ENCODE measurements at places on chromosomes 4 and X.

DNA sequence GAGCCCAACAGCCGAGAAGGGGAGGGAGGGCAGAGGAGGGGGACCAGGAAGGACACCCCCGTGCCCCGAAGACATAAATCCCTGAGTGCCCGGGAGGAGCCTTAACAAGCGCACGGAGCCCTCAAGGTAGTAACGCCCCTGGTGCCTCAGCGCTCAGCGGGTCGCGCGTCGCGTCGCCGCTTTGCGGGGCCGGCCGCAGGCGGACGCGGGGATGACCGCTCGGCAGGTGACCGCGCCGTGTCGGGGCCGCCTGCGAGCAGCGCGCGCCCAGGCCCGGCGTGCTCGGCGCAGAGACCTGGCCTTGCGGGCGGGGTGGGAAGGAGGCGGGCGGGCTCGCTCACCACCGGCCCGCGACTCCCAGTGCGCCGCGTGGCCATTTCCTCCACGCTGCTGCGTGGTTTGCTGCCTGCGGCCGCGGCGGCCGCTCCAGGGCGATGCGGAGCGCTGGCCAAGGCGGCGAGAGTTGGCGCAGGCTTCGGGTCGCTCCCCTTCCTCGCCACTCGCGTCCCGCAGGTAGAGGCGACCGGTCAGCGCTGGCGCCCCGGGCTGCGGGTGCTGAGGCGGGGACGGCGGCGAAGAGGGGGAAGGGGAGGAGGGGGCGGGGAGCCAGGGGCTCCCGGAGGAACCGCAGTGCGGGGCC lies 632 bp downstream of the CCSER1 start:
- DNase-seq, result no peak

DNA sequence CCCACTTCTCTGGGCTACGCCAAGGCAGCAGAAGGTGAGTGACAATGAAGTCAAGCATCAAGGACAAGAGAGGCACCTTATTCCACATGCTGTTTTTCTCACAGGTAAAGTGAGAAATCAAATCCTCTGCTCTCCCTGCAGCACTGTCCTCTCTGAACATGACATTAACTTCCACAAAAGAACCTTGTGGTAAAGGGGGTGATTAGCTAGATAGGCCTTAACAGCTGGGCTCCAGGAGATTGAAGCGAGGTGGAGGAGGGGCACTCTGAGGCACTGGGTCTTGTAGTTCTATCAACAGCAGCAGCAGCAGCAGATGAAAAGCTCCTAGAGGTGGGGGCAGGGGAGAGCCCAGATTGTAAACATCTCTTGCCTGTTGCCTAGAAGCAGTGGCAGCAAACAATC lies 96.8 kb upstream of the CXXC4 start:
- no peak for DNase-seq

DNA sequence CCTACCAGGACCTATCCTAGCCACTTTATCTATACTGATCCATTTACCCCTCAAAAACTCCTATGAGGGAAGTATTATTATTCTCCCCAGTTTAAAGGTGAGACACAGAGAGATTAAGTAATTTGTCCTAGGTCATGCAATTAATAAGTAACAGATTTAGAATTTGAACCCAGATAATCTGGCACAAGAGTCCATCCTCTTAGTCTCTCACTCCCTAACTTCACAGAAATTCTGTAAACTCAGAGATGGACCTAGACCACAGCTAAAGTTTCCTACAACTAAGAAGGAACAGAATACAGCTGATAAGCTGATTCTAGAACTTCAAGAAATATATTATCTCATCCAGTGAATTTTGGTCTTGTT lies 58.7 kb downstream of the TEC start:
- no peak for DNase-seq

- DNase-seq, result no peak
Observed at GRCh38 chr4:16140231-16140878, 56.5 kb upstream of the PROM1 start.

- peak; percentile 30 for DNase-seq
Observed at GRCh38 chr4:83504996-83505395, 20.1 kb upstream of the ABRAXAS1 start.

DNA sequence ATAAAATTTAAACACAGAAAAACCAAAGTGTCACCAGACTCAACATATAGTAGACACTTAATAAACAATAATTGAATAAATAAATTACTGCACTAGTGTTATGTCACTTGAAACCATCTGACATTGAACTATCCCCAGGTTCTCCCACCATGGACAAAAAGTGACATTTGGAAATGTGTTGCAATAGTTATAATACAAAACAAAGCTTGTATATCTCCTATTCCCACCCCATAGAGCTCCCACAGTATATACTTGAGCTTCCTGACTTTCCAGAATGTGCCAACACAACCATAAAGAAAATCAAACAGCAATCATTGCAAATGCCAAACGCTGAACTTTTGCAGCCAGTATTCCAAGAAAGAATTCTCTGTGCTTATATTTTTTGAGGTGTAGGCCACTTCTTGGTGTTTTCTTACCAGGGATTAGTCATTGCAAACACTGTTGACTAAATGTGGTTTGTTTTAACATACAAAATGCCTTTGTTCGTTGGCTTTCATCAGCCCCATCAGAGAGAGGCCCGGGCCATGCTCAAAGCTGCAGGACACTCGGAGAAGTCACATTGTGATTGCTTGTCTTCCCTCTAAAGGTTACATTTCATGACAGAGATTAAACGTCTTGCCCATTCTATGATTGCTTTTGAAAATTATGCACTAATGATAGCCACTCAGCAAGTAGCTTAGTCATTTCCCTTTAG lies 33.8 kb downstream of the PPARGC1A start:
- DNase-seq, result no peak

- no peak for DNase-seq
Observed at GRCh38 chr4:84738622-84739021, 155.7 kb downstream of the CDS1 start.

DNA sequence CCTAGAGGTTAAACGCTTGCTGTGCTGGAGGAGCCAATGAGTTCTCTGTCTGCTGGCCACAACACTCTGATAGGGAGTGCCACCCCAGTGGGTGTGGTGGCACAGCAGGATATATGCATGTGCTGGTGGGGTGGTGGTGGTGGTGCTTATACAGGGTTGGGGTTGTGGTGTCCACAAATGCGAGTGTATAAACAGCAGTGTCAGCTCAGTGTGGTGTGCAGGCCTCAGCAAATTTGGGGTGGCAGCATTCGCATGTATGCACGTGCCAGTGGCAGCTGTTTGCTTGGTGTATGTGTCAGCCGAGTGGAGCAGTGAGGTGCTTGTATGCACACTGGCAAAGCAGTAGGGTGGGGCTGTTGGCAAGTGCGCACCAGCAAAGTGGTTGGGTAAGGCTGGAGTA lies 157.4 kb downstream of the FAM47A start:
- no peak for DNase-seq

- DNase-seq, result no peak
Observed at GRCh38 chr4:176970853-176971252, 178.1 kb upstream of the VEGFC start.

DNA sequence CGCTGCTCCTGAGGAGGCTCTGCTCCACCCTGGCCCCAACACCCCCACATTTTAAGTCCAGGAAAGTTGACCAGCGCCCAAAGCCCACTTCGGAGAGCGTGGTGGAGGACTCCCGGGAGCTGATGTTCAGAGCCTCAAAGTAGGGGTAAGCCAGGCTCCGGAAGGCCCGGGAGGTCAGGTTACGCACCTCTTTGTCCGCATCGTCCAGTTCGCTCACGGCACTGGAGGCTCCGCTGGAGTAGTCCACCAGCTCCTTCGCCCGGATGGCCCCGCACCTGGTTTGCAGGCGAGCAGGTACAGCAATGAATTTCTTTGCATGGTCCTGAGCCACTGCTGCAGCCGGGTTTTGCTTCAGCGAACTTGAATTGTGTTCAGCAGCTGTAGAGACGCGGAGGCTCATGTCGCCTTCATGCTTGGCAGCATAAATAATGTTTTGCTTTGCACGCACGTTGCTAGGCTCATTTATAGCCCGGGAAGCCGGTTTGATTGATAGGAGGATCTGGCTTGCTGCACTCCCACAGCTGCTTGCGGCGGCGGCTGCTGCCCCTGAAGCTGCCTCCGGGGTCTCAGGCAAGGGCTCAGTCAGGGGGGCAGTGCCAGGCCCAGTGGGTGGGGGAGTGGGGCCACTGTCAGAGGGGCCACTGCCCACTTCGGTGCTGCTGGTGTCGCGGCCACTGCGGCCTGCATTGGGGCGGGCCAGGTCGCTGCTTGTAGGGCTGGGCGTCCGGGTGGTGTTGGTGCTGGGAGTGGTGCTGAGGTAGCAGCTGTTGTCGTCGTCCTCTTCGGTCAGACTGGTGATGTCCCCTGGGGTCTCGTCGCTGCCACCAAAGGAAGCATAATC lies 4.8 kb downstream of the C4orf54 start:
- DNase-seq, result no peak

- DNase-seq, result no peak
Observed at GRCh38 chr4:125956276-125956675, 641.5 kb downstream of the FAT4 start.

GRCh38 chr4:180962268-180962667 lies 1280.9 kb upstream of the TENM3 start:
- no peak for DNase-seq

DNA sequence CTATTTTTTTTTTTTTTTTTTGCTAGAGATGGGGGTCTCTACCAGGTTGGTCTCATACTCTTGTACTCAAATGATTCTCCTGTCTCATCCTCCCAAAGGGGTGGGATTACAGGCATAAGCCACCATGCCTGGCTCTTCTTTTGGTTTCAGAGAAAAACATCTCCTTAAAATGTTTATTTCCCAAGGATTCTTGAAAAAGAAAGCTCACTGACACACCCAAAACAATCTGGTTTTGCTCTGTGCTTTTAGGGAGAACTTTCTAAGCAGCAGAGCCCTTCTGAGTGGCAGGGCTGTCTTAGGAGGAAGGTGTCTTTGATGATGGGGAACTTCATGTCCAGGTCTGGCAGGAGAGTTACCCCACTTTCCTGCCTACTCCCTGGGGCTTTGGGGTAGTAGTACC lies 1.2 kb downstream of the SOD3 start:
- no peak for DNase-seq

GRCh38 chr4:145387079-145387478 lies 94.6 kb upstream of the SMAD1 start:
- no peak for DNase-seq

All from CD4-positive, CD25-positive, alpha-beta regulatory T cell (primary cell).